ENCODE measurements at places on chromosomes 1 and 21.

DNA sequence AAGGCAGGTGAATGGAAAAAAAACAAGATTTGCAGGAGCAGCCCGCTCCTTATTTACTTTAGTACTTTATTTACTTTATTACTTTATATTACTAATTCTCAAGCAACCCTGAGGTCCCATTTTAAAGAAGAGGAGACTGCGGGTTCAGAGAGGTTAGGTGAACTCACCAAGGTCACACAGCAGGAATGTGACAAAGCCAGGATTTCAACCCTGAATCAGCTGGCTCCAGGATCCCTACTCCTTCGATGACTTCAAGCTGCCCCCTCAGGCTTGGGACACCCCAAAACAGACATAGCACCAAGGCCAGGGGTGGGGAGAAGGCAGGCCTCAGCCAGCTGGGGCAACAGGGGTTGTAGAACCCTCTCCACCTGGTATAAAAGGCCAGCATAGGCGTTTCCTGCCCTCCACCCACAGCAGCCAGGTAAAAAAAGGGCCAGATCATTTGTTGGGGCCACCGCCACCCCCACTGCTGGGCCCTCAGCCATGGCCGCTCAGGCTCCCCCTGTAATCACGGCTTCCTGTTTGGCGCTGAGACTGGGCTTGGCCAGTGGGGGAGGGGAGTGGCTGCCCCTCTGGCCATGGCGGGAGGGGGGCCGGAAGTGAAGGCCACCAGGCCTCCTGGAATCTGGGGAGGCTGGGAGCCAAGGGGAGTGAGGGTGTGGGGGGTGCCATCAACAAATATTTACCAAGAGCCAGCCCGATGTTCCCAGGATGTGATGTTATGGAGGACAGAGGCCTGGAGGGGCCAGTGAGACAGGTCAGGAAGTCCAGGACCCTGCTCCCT lies 6.6 kb downstream of the SDC3 start:
- no peak for DNase-seq

DNA sequence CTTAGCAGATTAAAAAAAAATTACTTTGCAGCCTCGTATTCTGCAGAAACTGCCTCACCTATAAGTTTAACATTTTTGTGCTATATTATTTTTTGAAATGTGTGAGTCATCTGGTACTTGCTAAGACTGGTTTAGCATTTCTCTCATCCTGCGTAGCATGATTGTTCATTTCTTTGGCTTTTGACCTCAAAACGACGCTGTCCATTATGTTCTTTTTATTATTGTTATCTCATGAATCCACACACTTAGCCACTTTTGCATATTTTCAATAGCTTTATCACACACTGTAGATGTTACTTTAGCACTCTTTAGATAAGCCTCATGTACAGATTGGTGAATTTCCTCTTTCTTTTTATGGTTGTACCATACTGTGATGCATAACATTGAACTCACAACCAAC lies 1004.9 kb upstream of the NCAM2 start:
- DNase-seq, result no peak

- no peak for DNase-seq
Observed at GRCh38 chr1:86470859-86471258, 2.1 kb downstream of the CLCA1 start.

GRCh38 chr1:153030895-153031294 lies at the start of gene SPRR1B:
Gene SPRR1B, plus strand, starts transcription at chr1:153031203. Its CDS starts 1,143 bp downstream, at chr1:153032346.
- no peak for DNase-seq

- DNase-seq, result no peak
Observed at GRCh38 chr21:42614396-42614795, 39.0 kb upstream of the PDE9A start.

GRCh38 chr21:42308914-42309752 lies 6.1 kb downstream of the TFF3 start:
- no peak for DNase-seq

DNA sequence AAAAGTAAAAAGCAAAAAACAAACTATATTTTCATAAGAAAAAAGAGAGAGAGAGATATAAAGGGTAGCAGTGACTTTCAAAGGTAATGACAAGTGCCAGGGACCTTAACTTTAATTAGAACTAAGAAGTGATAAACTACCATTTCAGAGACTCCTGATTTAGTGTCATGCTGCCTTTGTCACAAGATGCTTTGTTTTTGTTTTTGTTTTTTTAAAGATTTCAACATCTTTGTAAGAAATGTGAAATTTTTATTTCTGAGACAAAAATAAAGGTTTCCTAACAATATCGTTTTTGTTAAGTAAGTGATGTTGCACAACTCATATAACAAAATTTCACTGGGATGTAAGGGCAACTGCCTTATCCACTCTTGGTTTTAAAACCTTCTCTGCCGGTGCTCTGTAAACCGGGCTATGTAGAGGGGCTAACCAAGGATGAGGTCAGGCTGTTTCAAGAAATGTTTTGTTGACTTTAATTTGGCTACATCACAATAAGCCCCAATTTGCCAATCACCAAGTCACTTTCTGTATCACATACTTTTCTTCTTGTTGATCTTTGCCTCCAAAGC lies 35.2 kb upstream of the SYT2 start:
- no peak for DNase-seq

GRCh38 chr1:27858072-27858948 lies 14.0 kb upstream of the THEMIS2 start:
- DNase-seq, result peak; percentile 81

DNA sequence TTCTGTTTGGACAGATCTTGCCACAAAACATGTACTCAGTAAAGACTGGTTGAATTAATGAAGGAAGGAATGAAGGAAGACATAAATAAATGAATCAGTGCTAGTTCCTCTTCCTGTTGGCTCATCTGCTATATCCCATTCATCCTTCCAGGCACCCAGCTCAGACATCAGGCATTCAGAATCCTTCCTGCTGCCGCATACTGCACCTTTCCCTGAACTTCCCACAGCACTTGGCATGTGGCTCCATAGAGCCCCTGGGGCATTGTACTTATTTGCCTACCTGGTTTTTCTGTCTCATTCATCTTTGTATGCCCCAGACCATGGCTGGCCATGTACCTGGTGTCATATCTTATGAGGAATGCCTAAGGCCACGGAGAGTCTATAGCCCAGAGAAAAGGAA lies 34.4 kb upstream of the ZNF648 start:
- no peak for DNase-seq

DNA sequence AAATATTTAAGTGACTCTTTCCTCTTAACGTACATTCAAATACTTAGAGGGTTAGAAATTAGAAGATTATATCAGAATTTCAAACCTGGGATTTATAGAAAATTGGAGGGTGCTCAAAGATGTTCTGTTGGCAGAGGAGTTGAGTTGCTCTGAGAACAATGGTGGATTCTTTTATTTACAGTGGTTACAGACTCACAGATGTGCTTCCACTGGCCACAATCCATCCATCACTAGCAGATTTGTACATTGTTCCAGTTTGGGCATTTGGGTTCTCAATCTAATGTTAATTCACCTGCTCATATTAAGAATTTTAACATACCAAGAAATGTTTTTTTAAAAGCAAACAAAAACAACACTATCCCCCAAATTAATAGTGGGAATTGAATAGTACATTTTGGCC lies 23.5 kb downstream of the DNAJC6 start:
- no peak for DNase-seq

- DNase-seq, result peak; percentile 92
Observed at GRCh38 chr1:98903261-98903660, 101.4 kb downstream of the PLPPR5 start.

DNA sequence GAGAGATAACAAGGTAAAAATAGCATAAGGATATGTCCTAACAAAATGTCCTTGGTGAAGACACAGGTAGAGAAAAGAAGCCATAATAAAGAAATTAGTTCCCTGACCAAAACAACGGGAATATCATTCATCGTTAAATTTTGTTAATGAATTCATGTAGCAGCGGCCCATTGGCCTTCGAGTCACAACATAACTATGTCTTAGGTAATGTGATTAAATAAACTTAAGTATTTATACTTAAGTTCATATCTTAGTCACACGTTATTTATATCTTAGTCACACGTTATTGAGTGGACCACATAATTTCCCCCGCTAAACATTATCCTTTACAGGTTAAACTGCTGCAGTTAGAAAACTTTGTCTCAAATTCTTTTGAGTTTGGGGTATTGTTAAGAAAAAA lies 1.2 kb downstream of the NEXN start:
- DNase-seq, result peak; percentile 88

- DNase-seq, result peak; percentile 42
Observed at GRCh38 chr21:41442481-41443186, 16.6 kb downstream of the MX1 start.

- peak; percentile 79 for DNase-seq
Observed at GRCh38 chr1:119631433-119632102, 16.5 kb downstream of the ZNF697 start.

- peak; percentile 98 for DNase-seq
Observed at GRCh38 chr1:94866164-94866807, 46.1 kb downstream of the SLC44A3 start.

DNA sequence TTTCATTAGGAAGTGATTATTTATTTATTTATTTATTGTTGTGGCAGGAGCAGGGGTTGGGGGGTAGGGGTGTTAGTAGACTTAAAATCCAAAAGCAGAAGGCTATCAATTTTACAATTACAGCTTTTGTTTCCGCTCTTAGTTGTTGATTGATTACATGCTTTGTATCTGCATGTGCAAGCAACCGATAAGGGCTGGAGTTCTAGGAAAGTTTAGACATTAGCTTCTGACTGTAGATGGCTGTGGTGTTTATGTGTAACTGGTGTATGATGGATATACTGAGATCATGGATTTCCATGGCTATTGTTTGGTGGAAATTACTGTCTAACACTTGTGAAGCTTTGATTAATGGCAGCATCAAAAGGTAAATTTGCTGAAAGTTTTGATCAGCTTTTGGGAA lies 2.8 kb downstream of the ST6GALNAC5 start:
- DNase-seq, result no peak

- no peak for DNase-seq
Observed at GRCh38 chr21:35900539-35900938, 159.8 kb downstream of the SETD4 start.

GRCh38 chr1:71589005-71589404 lies 508.2 kb upstream of the ZRANB2 start:
- DNase-seq, result no peak

- DNase-seq, result no peak
Observed at GRCh38 chr1:61307422-61308142, 225.2 kb downstream of the NFIA start.

GRCh38 chr1:206725109-206725963 lies 40.6 kb downstream of the MAPKAPK2 start:
- DNase-seq, result peak; percentile 41

- DNase-seq, result peak; percentile 99
Observed at GRCh38 chr1:21149855-21150432, 26.8 kb downstream of the EIF4G3 start.

DNA sequence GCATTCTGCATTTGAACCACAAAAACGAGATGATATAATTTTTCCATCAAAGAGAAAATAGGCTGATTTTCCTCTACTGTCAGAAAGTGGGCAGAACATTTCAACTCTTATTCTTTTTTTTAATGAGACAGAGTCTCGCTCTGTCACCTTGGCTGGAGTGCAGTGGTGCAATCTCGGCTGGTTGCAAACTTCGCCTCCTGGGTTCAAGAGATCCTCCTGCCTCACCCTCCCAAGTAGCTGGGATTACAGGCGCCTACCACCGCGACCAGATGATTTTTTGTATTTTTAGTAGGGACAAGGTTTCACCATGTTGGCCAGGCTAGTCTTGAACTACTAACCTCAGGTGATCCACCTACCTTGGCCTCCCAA lies 11.6 kb downstream of the DSTYK start:
- DNase-seq, result no peak

DNA sequence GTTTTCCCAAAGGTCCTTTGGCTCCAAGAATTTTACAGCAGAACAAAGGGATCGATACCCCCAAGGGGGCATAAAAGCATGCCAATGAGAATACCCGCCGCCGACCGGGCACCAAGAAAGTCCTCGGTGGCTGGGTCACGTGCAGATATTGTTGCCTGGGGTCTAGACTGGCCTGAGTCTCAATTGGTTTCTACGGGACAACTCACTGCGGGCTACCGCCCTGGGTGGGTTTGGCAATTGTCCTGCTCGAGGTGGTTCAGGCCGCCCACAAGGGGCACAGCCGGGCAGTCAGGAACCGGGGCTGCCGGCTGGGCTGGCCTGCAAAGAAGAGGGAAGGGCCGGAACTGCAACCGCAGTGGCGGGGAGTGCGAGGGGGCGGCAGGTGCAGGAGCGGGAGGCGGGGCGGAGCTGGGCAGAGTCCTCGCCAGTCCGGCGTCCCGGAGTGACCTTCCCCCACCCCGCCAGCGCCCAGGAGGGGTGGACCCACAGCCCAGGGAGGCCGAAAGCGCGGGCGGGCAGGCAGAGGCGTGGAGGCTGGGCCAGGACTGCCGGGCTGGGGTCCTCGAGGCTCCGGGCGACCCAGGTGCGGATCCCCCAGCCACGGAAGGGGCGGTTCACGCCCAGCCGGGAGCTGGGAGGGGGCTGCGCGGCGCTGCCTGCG lies 926 bp upstream of the ATP1B1 start:
- no peak for DNase-seq

DNA sequence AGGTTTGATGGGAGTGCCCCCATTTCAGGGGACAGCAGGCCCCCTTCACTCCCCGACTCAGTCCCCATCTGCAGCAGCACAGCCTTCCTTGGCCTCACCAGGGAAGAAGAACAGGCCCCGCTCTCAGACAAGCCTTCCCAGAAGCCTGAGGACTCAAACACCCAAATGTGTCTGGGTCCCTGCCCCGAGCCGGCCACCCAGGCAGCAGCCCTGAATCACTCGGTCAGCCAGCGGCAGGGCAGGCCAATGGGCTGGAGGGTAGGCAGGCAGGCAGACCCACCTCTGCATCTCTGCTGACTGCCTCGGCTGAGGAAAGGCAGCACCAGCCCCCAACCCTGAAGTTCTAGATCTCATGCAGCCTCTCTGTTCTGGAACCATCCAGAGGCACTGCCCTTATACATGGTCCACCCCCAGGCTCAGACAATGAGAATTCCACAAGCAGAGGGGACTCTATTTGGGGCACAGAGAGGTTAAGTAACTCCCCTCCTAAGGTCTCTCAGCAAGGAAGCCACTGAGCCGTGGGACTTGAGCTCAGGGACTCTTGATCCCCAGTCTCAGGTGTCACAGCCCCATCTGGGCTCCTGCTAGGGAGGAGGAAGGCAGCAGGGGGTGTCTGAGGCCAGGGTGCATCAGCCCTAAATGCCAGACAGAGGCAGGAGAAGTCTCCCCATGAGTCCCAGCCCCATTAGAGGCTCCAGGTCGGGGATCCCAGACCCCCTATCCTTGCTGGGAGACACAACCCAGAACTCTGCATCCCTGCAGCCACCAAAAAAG lies 33.2 kb upstream of the RUNX3 start:
- peak; percentile 39 for DNase-seq

- no peak for DNase-seq
Observed at GRCh38 chr1:157960773-157961172, 32.7 kb upstream of the KIRREL1 start.

DNA sequence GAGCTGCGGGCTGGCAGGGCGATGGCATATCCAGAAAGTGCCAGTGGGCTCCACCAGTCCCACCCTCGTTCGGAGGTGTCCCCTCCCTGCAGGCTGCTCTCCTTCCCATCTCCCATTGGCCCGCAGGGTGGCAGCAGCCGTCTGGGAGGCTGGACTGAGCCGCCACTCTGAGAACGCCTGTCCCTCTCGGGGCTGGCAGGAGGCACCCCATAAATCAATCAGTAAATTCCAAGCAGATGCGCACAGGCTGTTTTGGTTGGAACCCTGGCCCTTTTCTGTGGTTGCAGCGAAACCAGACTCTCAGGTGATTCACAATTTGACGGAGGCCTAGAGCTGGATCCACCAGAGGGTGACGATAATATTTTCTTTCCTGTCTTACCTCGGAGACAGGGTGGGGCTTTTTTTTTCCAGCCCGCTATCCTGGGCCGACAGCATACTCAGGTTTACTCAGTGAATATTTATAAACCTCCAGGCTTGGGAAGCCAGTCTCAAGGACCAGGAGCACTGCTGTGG lies 99.7 kb downstream of the GLIS1 start:
- DNase-seq, result peak; percentile 63

Data from fibroblast of skin of back (primary cell).